Activated naive CD8-positive, alpha-beta T cell treated with anti-CD3 and anti-CD28 coated beads, Interleukin-2, amount 50 U/mL, for 24 hours (primary cell): ENCODE measurements at places on chromosomes 6 and 20.

- H3K4me3 ChIP-seq = no peak overlapping the region
- DNase-seq = peak; percentile 77
- H3K27me3 ChIP-seq = no peaks in the 10 kb centered on the region
- H3K27ac ChIP-seq = no peak overlapping the region
- H3K4me1 ChIP-seq = peaks cover 3% of the 10 kb centered on the region
These were observed 95.0 kb upstream of the IFNGR1 start for GRCh38 chr6:137313928-137314855.

DNA sequence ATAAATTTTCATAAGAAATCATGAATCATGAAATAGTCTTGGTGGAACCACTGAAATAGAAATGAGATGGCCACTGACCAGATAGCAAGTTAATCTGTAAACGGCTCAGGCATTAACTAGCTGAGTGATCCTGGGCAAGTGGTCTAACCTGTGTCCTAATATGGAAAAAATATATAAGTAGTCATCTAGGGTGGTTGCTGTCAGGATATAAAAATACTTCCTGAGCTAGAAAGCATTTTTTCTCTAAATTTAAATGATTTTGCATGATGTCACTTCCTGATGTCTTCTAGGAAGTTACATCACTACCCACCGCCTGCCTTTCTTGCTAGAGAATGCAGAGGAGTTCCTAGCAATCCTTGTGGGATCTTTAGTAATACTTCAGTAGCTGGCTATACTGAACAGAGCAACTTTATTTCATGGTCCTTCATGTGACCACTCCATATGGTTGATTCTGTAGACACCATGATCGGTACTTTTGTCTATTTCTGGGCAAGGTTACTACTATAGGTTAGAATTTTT lies 228.1 kb upstream of the CEP162 start:
- no peak for DNase-seq
- H3K4me1 ChIP-seq = no peaks in the 10 kb centered on the region
- H3K27me3 ChIP-seq = no peaks in the 10 kb centered on the region

GRCh38 chr20:61900011-61900944 lies 165.4 kb downstream of the TAF4 start:
- H3K4me3 ChIP-seq = no peak overlapping the region
- H3K36me3 ChIP-seq = no peaks in the 10 kb centered on the region
- H3K4me1 ChIP-seq = no peaks in the 10 kb centered on the region

- H3K4me1 ChIP-seq = no peaks in the 10 kb centered on the region
- peaks cover 30% of the 10 kb centered on the region for H3K27me3 ChIP-seq
- no peak overlapping the region for H3K4me3 ChIP-seq
These were observed 41.7 kb downstream of the PTCHD4 start for GRCh38 chr6:48069280-48069679.

GRCh38 chr6:75418233-75418632 lies 75.4 kb downstream of the FILIP1 start:
- H3K4me3 ChIP-seq = no peak overlapping the region
- no peaks in the 10 kb centered on the region for H3K4me1 ChIP-seq
- H3K27me3 ChIP-seq = peaks cover 13% of the 10 kb centered on the region
- no peak for DNase-seq
- H3K36me3 ChIP-seq = no peaks in the 10 kb centered on the region
- H3K27ac ChIP-seq = no peak overlapping the region

DNA sequence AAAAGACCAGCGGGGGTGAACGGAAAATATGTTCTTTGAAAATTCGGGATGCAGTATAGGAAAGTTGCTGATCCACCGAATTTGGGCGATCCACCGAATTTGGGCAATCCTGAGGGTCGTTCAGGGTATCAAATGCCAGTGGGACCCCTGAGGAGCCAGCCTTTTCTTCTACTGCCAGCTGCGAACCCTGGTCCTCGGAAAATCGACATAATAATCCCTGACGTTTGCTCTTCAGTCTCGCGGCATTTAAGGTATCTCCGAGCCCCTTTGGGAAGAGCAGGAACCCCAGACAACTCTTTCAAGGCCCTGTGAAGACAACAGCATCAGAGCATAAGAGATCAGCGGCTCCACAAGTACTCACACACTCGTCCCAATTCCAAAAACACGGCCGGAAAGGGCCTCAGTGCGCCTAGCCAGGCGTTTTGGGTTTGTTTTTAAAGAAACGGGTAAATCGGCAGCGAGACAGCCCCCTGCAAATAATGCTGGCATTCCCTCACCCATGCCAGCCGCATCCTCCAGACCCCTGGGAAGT lies 1.0 kb downstream of the SIM1 start:
- peaks cover 21% of the 10 kb centered on the region for H3K36me3 ChIP-seq
- no peak overlapping the region for H3K4me3 ChIP-seq
- no peak for DNase-seq
- H3K27me3 ChIP-seq = peaks cover 91% of the 10 kb centered on the region

- no peaks in the 10 kb centered on the region for H3K36me3 ChIP-seq
- H3K4me3 ChIP-seq = no peak overlapping the region
- DNase-seq = no peak
- H3K27me3 ChIP-seq = no peaks in the 10 kb centered on the region
- H3K4me1 ChIP-seq = no peaks in the 10 kb centered on the region
These were observed 97.8 kb downstream of the OTOR start for GRCh38 chr20:16846006-16846405.

DNA sequence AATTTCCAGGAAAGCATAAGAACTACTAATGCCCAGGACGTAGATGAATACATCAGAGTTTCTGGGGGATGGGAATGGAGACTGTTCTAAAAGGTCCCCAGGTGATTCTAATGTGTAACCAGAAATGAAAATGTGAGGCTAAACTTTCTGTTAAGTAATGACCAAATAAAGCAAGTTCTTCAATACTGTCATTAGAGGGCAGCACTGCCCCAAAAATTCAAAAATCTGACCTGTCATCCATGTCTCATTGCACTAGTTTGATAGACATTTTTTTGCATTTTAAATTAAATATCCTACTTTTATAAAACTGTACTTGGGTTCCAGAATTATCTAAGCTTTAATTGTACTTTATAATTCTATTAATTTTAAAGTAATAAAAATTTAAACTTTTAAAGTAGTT lies 94.9 kb downstream of the RFX6 start:
- no peak overlapping the region for H3K4me3 ChIP-seq
- H3K36me3 ChIP-seq = no peaks in the 10 kb centered on the region
- H3K27me3 ChIP-seq = peaks cover 9% of the 10 kb centered on the region
- H3K4me1 ChIP-seq = no peaks in the 10 kb centered on the region
- H3K27ac ChIP-seq = no peak overlapping the region
- DNase-seq = peak; percentile 8

DNA sequence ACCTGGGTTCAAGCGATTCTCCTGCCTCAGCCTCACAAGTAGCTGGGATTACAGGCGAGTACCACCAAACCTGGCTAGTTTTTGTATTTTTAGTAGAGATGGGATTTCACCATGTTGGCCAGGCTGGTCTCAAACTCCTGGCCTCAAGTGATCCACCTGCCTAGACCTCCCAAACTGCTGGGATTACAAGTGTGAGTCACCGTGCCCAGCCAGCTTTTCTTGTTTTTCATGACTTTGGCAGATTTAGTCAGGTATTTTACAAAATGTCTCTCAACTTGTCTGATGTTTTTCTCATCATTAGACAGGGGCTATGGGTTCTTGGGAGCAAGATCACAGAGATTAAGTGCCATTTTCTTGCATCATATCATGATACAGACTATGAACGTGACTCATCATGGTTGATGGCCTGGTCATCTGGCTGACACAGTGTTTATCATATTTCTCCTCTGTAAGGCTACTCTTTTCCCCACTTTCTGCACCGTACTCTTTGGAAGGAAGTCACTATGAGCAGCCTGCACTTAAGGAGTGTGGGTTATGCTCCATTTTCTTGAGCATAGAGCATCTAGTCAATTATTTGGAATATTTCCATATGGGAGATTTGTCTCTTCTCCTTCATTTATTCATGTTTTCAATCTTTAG lies 67.8 kb downstream of the RNF182 start:
- peaks cover 33% of the 10 kb centered on the region for H3K27me3 ChIP-seq
- H3K36me3 ChIP-seq = no peaks in the 10 kb centered on the region

GRCh38 chr20:5552154-5552553 lies 198.0 kb upstream of the SHLD1 start:
- H3K27ac ChIP-seq = no peak overlapping the region
- peaks cover 12% of the 10 kb centered on the region for H3K4me1 ChIP-seq
- DNase-seq = no peak
- no peaks in the 10 kb centered on the region for H3K27me3 ChIP-seq
- peaks cover 50% of the 10 kb centered on the region for H3K36me3 ChIP-seq

- peaks cover 14% of the 10 kb centered on the region for H3K4me1 ChIP-seq
- H3K4me3 ChIP-seq = peak overlapping the region; percentile 50
- H3K27ac ChIP-seq = peak overlapping the region; percentile 82
- H3K27me3 ChIP-seq = no peaks in the 10 kb centered on the region
These were observed 164.9 kb upstream of the RREB1 start for GRCh38 chr6:6942831-6943230.

DNA sequence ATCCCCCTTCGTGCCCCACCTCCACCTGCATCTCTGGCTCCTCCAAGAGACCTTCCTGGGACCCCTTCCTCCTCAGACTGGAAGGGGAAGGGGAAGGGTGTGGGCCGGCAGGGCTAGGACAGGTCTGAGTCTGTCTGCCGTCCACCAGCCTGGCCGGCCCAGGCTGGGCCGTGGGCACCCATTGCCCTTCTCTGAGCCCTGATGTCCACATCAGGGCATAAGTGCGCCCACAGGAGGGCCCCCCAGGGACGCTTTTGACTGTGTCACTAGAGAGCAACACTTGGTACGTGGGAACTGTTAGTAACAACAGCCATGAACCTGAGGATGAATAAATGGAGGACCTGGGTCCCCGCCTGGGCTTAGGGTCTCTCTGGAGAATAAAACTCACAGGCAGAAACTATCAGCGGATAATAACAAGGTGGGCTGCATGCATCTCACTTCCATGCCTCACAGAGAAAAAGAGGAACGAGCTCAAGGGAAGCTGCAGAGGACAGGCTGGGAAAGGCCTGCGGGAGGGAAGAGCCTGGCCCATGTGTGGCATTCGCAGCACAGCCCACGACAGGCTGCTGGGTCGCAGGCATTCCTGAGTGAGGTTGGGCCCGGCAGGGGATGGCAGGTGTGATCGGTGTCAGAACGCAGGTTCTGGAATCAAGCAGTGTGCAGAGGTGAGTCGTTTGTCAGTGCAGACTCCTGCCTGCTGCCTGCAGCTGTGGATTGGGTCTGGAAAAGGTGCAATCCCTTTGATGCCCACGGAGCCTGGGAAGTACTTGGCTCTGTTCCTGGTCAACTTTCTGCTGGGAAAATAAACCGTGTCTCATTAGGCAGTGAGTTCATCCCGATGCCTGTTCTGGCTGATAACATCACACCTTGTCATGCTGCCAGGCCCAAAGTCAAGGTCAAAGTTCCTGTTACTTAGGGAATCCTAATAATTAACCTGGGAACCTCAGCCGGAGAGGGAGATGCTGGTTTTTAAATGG lies 60.9 kb downstream of the BCAS4 start:
- H3K36me3 ChIP-seq = no peaks in the 10 kb centered on the region
- no peak overlapping the region for H3K4me3 ChIP-seq

DNA sequence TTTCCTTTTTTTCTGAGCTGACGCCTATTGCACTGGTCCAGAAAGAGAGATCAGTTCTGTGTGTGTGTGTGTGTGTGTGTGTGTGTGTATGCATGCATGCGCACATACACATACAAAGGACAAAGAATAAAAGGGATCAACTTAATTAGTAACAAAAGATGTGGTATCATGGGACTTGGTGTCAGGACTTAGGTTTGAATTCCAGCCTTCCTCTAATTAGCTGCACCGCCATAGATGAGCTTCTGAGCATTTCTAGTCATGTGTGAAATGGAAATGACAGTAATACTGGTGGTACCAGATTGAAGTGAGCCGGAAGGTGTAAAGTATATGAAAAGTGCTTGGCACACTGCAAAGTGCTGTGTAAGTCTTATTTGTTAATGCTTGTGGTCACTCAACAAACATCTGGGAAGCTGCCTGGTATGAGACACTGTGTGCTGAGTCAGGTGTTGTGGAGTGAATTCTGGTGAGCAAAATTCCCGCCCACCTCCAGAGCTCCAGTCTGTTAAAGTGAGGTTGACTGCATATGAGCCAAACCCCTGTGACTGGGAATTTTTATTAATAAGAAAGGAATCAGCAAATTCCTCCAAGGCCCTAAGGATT lies 12.4 kb downstream of the DAAM2 start:
- no peaks in the 10 kb centered on the region for H3K4me1 ChIP-seq
- no peak overlapping the region for H3K27ac ChIP-seq
- DNase-seq = no peak

DNA sequence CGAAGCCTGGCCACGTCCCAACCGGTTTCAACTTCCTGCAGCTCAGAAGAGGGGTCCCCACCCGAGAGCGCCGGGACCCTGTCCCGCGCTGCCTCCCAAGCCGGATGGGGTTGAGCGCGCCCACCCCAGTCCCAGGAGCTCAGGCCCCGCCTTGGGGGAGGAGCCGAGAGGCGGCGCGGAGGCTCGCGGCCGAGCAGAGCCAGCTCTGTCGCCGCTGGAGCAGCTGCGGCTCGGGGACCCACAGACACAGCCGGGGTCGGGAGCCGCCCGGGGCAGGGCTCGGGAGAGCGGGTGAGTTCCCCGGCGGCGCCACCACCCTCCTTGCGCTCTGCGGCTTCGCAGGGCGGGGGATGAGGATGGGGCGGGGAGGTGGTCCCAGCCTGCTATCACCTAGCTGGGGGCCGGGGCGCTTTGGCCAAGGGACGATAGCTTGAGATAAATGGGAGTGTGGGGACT lies at the start of gene PPP1R16B:
Gene PPP1R16B, plus strand, starts transcription at position 196 of the 456 bp plus-strand sequence. CDS start 30,229 bp downstream, outside the sequence.
- peaks cover 31% of the 10 kb centered on the region for H3K36me3 ChIP-seq
- H3K27ac ChIP-seq = peak within 1 kb of the TSS; percentile 95
- peaks cover 55% of the 10 kb centered on the region for H3K4me1 ChIP-seq
- H3K27me3 ChIP-seq = no peaks in the 10 kb centered on the region

GRCh38 chr6:5961836-5962235 lies 44.9 kb downstream of the NRN1 start:
- DNase-seq = no peak
- H3K27me3 ChIP-seq = peaks cover 2% of the 10 kb centered on the region
- H3K4me3 ChIP-seq = no peak overlapping the region
- H3K27ac ChIP-seq = no peak overlapping the region

- peaks cover 68% of the 10 kb centered on the region for H3K4me1 ChIP-seq
- H3K36me3 ChIP-seq = peaks cover 20% of the 10 kb centered on the region
- no peaks in the 10 kb centered on the region for H3K27me3 ChIP-seq
- DNase-seq = peak; percentile 28
- peak overlapping the region; percentile 74 for H3K27ac ChIP-seq
These were observed 27.6 kb downstream of the SYNJ2 start for GRCh38 chr6:158009114-158009891.

DNA sequence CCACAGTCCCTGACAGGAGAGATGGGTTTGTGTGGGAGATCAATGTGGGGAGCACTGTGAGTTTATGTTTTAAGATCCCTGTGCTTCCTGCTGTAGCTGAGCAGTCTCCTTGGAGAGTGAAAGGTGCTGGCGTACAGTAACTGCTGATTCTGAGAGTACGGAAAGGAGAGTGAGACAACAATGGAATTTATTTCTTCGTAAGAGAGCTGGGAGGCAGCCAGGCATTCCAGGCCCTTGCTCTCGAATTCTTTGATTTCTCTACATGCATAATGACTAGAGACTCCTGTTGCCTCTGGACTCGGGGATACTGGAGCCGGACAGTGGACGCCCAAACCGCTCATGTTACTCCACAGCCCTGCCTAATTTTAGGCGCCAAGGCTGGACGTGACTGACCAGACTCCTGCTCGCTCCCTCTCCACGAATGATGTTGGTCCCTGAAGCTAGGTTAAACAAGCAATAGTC lies 131.0 kb upstream of the PHACTR1 start:
- peaks cover 12% of the 10 kb centered on the region for H3K27me3 ChIP-seq
- peaks cover 3% of the 10 kb centered on the region for H3K4me1 ChIP-seq
- no peak for DNase-seq
- H3K4me3 ChIP-seq = no peak overlapping the region
- H3K36me3 ChIP-seq = no peaks in the 10 kb centered on the region
